ENCODE measurements at places on chromosomes 3 and 15.

GRCh38 chr3:18300916-18301315, 124.2 kb downstream of the SATB1 start:
- peaks cover 2% of the 10 kb centered on the region for H3K36me3 ChIP-seq
- H3K4me3 ChIP-seq: no peak overlapping the region
- H3K27ac ChIP-seq: no peak overlapping the region
- H3K27me3 ChIP-seq: peaks cover 22% of the 10 kb centered on the region
- no peak for DNase-seq

- no peaks in the 10 kb centered on the region for H3K36me3 ChIP-seq
- H3K27ac ChIP-seq: no peak overlapping the region
- no peak for DNase-seq
- H3K27me3 ChIP-seq: no peaks in the 10 kb centered on the region
- no peaks in the 10 kb centered on the region for H3K4me1 ChIP-seq
Measured at GRCh38 chr3:191244242-191244867, 45.3 kb downstream of the OSTN start.

- H3K4me3 ChIP-seq: no peak overlapping the region
- no peak for DNase-seq
- H3K27me3 ChIP-seq: no peaks in the 10 kb centered on the region
- H3K27ac ChIP-seq: no peak overlapping the region
Measured at GRCh38 chr3:35426366-35426958, 212.9 kb upstream of the ARPP21 start.

DNA sequence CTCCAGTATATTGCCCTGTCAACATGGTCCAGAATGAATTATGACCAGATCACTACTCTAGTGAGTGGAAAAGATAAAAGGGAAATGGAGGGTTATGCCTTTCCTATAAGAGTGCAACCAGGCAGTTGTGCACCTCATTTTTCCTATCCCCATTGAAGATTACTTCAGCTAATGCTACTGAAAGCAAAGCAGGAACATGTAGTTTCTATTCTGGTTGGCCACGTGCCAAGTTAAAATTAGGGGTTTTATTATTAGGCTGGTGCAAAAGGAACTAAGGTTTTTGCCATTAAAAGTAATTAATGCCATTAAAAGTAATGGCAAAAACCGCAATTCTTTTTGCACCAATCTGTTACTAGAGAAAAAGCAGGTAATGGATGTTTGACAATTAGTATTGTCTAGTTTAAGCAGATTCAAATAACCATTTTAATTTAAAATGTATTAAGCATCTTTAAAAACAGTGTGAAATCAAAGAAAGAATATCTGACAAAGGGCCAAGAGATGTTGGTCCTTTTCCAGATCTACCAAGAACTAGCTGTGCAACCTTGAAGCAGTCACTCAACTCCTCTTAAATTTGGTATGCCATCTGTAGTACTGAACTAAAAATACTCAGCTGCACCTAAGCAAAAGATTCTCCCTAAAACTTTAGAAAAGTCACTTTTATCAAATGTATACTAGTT, 567.5 kb upstream of the CCDC54 start:
- no peaks in the 10 kb centered on the region for H3K36me3 ChIP-seq
- no peak for DNase-seq

- DNase-seq: no peak
- H3K4me1 ChIP-seq: peaks cover 13% of the 10 kb centered on the region
- H3K36me3 ChIP-seq: peaks cover 53% of the 10 kb centered on the region
- no peak overlapping the region for H3K27ac ChIP-seq
Measured at GRCh38 chr3:31622636-31623288, 90.0 kb downstream of the STT3B start.

DNA sequence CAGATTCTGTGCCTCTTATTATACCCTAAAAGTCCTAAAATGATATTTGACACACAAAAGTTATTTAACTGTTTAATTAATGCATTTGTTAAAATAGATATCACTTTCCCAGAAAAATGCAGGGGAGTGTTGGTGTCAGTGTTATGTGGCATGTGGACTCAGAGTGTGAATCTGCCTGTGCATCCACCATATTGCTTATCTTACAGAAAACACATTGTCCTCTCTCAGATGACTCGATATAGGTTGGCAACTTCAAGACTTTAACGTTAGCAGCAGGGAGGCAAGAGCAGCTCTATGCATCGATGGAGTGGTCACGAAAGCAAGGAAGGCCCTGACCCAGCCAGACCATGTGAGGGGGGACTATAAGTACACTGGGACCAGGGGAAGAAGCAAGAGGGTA, 165.4 kb upstream of the DCBLD2 start:
- no peaks in the 10 kb centered on the region for H3K27me3 ChIP-seq
- DNase-seq: no peak
- H3K4me1 ChIP-seq: no peaks in the 10 kb centered on the region
- no peaks in the 10 kb centered on the region for H3K36me3 ChIP-seq
- no peak overlapping the region for H3K4me3 ChIP-seq
- H3K27ac ChIP-seq: no peak overlapping the region

DNA sequence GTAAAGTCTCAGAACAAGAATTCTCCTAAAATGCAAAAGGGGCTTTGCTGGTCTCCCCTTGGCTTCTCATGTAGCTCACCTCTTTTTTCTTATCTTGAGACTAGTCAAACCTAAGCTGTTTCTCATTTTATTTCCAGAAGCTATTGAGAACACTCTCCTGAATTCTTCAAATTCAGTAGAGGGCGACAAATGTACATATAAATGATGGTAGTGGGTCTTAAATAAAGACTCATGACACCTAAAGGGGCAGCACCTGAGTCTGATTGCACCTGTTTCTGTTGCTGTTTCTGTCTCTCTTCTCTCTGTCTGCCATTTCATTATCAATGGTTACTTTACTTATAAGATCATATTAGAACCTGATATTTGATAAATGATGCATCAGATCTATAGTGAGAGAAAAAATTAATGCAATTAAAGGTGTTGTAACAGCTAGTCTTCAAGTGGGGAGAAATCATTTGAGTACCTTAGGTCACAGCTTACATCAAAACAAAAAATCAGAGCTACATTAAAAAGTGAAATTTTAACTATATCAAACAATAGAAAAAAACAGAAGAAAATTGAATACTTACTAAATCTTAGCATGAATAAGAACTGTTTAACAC, 7.0 kb downstream of the ADIPOQ start:
- H3K4me3 ChIP-seq: no peak overlapping the region
- peaks cover 14% of the 10 kb centered on the region for H3K27me3 ChIP-seq

DNA sequence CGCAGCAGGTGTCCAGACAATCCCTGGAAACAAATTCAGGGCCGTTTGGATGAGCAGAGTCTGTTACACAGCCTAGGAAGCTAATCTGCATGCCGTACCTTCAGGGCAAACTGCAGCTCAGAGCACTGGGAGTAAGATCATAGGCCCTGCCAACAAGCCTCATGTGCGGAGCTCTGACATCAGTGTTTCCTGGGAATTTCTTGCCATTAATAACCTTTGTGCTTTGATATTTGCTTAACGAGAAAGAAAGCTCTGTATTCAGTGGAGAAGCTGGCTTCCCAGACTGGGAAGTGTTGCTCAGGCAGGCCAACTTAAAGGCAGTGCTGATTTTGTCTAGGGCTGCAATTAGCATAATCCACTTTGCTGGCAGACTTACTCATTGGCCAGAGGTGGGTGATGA, 116.1 kb upstream of the KLHL25 start:
- no peaks in the 10 kb centered on the region for H3K36me3 ChIP-seq
- peaks cover 21% of the 10 kb centered on the region for H3K27me3 ChIP-seq
- no peak for DNase-seq
- H3K4me1 ChIP-seq: no peaks in the 10 kb centered on the region

- peak overlapping the region; percentile 67 for H3K4me3 ChIP-seq
- peak overlapping the region; percentile 37 for H3K27ac ChIP-seq
- H3K27me3 ChIP-seq: peaks cover 4% of the 10 kb centered on the region
Measured at GRCh38 chr15:98599909-98600691, 48.2 kb upstream of the IGF1R start.

DNA sequence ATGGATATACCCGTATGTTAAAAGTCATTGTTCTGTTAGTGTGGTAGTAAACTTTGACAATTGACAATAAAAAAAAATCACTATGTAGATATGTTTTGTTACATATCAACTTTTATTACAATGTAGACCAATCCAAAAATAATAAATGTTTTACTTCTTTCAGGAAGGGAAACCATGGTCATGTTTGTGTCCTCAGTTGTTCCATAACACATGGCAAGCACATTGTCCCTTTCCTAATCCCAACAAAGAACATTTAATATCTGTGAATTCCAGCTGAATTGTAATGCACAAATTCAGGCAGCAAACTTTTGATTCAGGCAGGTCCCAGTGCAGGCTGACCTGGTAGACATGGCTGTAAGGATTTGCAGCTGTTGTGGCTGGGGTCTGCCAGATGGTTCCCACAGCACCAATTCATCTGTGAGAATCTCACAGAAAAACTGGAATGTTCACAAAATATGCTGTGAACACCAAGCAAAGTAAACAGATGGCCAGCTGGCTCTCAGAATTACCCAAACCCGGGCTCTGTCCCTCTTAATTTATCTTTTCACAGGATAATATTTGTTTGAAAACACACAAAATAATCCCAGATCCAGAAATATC, 1.9 kb upstream of the SPG21 start:
- DNase-seq: no peak
- H3K27me3 ChIP-seq: no peaks in the 10 kb centered on the region
- peaks cover 6% of the 10 kb centered on the region for H3K36me3 ChIP-seq
- peaks cover 43% of the 10 kb centered on the region for H3K4me1 ChIP-seq
- H3K27ac ChIP-seq: no peak overlapping the region
- H3K4me3 ChIP-seq: no peak overlapping the region

GRCh38 chr3:5787861-5788488, 600.5 kb downstream of the EDEM1 start:
- no peaks in the 10 kb centered on the region for H3K4me1 ChIP-seq
- DNase-seq: no peak
- no peaks in the 10 kb centered on the region for H3K27me3 ChIP-seq
- no peaks in the 10 kb centered on the region for H3K36me3 ChIP-seq
- no peak overlapping the region for H3K4me3 ChIP-seq

- no peak overlapping the region for H3K4me3 ChIP-seq
- H3K27me3 ChIP-seq: peaks cover 48% of the 10 kb centered on the region
- H3K4me1 ChIP-seq: peaks cover 9% of the 10 kb centered on the region
- H3K36me3 ChIP-seq: no peaks in the 10 kb centered on the region
- DNase-seq: no peak
Measured at GRCh38 chr3:193870376-193871219, 265.4 kb upstream of the HES1 start.

- H3K4me1 ChIP-seq: no peaks in the 10 kb centered on the region
- H3K27me3 ChIP-seq: no peaks in the 10 kb centered on the region
- no peak overlapping the region for H3K27ac ChIP-seq
- no peaks in the 10 kb centered on the region for H3K36me3 ChIP-seq
- DNase-seq: no peak
Measured at GRCh38 chr15:99989095-99989494, 255.9 kb upstream of the LYSMD4 start.

- DNase-seq: no peak
- peaks cover 13% of the 10 kb centered on the region for H3K36me3 ChIP-seq
- H3K4me3 ChIP-seq: no peak overlapping the region
- no peak overlapping the region for H3K27ac ChIP-seq
- no peaks in the 10 kb centered on the region for H3K27me3 ChIP-seq
Measured at GRCh38 chr3:188171682-188172467, 17.9 kb downstream of the LPP start.

DNA sequence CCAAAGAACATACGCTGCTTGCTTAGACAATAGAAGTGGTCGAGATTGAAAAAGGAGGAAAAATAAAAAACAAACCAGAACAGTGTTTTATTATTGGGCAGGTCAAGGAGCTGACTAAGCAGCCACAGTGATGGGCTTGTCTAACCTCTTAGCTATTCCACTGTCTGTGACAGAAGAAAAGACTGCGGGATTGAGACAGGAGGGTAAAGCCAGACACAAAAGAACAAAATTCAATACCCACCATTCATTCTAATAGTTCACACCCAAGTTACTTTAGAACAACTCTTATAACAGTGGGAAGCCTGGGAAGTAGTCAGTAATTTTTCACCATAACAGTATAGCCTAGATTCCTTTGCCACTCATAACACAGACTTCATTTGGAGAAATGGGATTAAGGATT, 435.4 kb downstream of the MFSD1 start:
- H3K27me3 ChIP-seq: no peaks in the 10 kb centered on the region
- no peaks in the 10 kb centered on the region for H3K36me3 ChIP-seq
- H3K27ac ChIP-seq: no peak overlapping the region
- H3K4me1 ChIP-seq: no peaks in the 10 kb centered on the region

GRCh38 chr3:59082106-59082505, 32.3 kb upstream of the CFAP20DC start:
- no peaks in the 10 kb centered on the region for H3K4me1 ChIP-seq
- H3K27me3 ChIP-seq: peaks cover 25% of the 10 kb centered on the region
- no peaks in the 10 kb centered on the region for H3K36me3 ChIP-seq
- H3K27ac ChIP-seq: no peak overlapping the region

Measured in activated CD8-positive, alpha-beta memory T cell treated with anti-CD3 and anti-CD28 coated beads, Interleukin-2, amount 10 ng/mL, durations not matched to agents 7 days and 5 days (primary cell).